ENCODE measurements at places on chromosomes 4 and X.

- DNase-seq: no peak
Observed at GRCh38 chr4:177640864-177641263, 198.6 kb upstream of the AGA start.

DNA sequence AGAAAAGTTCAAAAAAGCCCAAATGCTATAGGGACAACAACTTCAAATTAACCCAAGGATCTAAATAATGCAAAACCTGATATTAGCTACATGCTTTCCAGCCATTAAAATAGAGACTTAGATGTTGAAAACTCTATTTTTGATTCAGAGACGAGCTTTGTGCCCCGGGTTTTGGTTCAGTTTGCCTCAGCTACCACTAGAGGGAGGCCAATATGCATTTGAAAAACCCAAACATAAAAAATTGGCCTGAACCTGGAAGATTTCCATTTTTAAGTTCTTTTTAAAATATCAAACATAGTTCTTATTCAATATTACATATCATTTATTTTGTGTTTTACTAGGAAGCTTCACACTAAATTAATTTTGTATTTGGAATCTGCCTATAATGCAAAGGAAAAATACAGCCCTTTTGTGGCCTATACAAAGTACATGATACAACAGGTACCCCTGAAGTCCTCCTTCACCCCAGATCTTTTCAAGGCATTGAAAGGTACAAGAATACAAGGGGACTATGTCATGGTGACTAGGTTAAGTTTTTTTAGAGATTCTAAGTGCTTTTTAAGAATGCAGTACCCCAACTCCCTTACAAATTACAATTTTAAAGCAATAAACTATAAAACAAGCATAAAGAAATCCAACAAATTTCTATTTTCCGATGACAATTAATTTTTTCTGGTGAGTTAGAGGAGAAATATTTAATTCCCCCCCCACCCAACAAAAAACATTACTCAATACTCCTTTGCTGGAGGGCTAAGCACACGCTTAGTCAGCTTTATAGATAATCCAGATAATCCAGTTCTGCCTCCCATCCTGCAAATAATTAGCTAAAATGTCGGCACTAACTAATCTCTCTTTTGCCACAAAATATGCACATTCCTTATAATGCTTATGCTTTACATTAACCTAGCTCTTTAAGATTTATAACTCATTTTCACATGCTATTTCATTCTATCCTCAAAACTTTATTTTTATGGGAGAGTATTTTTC is 97.7 kb upstream of the PTPN13 start:
- DNase-seq: no peak

- no peak for DNase-seq
Observed at GRCh38 chr4:11700751-11701226, 272.1 kb upstream of the HS3ST1 start.

GRCh38 chrX:97556359-97556758 is 672.7 kb downstream of the RPA4 start:
- no peak for DNase-seq

DNA sequence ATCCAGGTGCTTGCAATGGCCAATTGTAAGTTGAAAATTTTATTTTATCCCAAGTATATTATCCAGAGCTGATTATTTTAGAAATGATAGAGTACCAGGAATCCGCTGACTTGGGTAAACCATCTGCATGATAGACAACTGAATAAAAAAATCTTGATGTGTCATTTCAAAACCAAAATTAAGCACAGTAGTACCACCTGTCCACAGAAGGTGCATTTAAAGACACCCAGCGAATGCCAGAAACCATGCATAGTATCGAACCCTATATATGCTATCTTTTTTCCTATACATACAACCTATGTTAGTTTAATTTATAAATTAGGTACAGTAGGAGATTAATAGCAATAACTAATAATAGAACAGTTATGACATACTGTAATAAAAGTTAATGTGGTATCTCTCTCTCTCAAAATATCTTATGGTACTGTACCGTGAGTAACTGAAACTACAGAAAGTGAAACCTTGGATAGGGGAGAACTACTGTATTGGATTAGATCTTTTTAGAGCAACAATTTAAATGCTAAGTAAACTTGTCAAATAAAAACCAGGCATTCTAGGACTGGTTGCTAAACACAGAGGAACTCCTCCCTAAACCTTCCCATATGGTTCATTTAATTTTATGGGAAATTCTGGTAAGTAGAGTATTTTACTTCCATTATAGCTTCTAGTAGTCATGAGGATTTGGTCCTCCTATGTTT is 6.2 kb downstream of the NEIL3 start:
- no peak for DNase-seq

DNA sequence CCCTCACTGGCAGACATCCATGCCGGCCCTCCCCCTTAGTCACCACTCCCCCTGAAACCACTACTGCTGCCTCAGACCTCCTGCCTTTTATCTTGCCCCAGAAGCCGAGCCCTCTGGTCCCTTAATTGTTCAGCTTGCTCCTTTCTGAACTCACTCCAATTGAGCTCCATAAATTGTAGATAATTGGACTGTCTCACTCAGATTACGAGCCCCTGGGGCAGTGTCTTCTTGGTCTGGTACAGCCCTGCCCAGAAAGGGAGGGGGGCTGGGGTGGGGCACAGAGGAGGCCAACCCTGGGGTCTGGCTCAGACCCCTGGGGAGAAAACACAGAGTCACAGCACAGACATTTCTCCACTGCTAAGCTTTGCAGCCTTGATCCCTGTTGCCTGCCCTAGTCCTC is 39.4 kb downstream of the NALF2 start:
- DNase-seq: no peak

GRCh38 chrX:24838629-24839028 is 144.9 kb downstream of the POLA1 start:
- DNase-seq: no peak

- DNase-seq: peak; percentile 6
Observed at GRCh38 chr4:56757261-56757746, 64.2 kb downstream of the SPINK2 start.

DNA sequence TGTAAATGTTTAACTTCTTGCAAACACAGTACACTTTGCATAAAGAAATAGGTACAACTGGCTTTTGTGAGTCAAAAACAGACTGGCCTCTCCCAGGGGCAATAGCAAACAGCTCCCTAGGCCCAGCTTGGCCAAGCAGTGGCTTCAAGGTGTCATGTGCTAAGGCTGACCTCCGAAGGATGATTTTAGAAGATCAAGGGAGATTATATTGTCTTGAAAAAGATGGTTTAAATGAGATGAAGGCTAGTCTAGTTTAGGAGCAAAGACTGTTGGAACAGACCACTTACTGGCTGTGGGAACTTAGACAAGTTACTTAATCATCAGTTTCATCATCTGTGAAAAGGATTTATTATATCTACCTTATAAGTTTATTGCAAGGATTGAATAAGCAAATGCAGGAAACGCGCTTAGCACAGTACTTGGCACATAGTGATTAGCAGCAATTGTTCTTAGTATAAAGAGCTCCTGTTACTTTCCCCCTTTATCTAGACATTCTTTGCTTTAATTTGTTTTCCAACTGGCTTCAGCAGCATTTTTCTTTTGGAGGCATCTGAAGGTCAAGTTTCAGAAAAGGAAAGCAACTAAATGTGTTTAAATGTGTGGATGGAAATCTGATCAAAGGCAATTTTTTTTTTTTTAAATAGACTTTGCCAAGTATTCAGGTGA is 17.2 kb downstream of the ANXA3 start:
- no peak for DNase-seq

GRCh38 chr4:40134206-40134917 is 62.5 kb upstream of the RHOH start:
- no peak for DNase-seq

GRCh38 chr4:71698141-71698540 is 85.7 kb downstream of the GC start:
- no peak for DNase-seq

- DNase-seq: peak; percentile 64
Observed at GRCh38 chr4:6674500-6675149, 19.1 kb upstream of the S100P start.

- DNase-seq: no peak
Observed at GRCh38 chrX:115030625-115031024, 13.2 kb upstream of the IL13RA2 start.

- no peak for DNase-seq
Observed at GRCh38 chr4:3190549-3190948, 58.4 kb upstream of the MSANTD1 start.

DNA sequence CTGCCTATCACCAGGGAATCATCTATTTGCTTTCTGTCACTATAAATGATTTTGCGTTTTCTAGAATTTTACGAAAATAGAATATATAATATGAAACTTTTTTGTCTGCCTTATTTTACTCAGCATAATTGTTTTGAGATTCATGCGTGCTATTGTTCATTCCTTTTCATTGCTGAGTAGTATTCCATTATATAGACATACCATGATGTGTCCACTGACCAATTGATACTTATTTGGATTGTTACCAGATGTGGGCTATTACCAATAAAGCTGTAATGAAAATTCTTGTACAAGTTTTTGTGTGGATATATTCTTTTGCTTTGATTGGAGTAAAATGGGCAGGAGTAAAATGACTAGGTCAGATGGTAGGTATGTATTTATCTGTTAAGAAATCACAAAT is 390.7 kb upstream of the EMCN start:
- DNase-seq: no peak

DNA sequence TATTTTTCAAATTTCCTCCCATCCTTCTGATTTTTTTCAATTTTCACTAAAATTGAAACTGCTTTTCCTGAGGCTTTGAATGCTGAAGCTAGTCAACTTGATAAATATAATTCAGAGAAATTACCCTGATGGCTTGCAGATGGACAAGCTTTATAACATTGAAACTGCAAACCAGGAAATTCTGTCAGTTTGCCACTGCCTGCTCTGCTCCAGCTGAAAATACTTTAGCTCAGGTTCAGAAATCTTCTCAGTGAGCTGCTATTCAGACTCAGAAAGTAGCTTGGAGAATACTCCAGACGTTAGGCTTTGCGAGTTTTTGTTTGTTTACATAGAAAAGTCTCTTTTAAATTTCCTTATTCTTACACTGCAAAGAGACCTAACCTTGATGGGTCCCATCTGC is 1574.7 kb downstream of the STIM2 start:
- DNase-seq: no peak

GRCh38 chrX:82813671-82814078 is 694.4 kb upstream of the POU3F4 start:
- no peak for DNase-seq

GRCh38 chrX:35743331-35743730 is 54.8 kb upstream of the MAGEB16 start:
- DNase-seq: no peak

DNA sequence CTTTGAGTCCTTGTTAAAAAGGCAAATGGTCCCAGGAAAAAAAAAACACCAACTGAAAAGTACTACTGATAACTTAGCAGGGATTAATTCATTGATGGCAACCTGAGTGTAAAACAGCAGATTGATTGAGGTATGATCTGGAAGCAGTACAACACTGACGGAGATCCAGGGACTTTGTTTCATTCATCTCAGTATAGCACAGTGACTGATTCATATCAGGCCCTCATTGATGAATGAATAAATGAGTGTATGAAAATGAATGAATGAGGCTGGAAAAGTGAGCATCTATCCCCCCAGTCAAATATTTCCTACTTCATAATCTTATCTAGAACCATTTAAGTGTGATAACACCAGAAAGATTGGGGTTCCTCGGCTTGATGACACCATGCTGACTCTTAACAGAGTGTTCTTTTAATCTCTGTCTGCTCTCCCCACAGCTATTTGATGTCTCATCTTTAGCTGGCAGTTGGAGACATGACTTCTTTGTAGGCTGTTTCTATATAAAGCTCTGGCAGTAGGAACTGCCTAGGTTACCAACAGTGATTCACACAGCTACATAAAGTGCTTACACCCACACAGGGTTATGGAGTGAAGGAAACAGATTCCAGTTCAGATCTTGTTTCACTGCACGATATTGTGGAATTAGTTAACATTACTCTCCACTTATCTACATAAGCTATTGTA is 18.6 kb upstream of the RNF128 start:
- DNase-seq: no peak

- DNase-seq: no peak
Observed at GRCh38 chr4:176404621-176405020, 84.9 kb downstream of the SPCS3 start.

DNA sequence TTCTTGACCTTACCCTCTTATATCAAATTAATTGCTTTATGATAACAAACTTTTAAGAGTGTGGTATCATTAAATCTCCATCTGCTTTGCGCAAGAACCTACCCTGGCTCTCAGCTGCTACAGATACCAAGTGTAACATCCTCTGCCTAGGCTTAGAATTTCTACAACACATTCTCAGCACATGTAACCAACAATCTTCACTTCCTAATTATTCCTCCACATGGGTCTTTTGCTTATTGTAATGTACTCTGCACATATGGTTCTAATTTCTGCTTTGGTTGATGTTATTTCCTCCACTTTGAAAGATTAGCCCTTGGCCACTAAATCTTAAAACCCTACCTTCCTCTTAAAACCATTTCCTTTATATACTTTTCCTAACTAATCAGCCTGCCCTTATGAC is 242.4 kb downstream of the ARHGAP24 start:
- DNase-seq: no peak

DNA sequence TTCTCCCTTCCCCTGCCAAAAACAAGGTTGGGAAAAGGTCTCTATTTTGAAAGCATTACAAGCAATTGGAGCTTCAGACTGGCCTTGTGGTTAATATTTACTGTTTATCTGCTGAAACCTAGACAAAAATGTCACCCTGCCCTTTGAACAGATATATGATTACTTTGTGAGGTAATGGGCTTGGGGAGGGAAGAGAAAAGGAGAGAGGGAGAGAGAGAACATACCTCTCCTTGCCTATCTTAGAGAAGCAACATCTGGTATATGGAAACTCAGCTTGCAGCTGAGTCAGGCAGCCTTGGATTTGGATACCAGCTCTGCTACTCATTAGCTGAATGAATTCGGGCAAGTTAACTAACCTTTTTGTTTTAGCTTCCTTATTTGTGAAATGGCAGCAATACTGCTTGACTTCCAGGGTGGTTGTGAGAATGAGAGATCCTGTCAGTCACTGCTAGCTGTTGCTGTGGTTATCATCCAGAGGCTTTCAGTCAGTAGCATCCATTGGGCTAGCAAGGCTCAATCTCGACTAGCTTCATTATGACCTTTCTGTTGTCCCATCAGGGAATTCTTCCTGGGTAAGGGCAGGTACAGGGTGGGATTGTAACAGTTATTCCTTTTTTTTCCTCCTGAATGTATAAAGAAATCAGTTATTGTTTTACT is 41.1 kb downstream of the ZFX start:
- DNase-seq: no peak

- no peak for DNase-seq
Observed at GRCh38 chrX:145613894-145614293, 203.7 kb upstream of the SLITRK2 start.
